ENCODE measurements at places on chromosomes 4 and X.

DNA sequence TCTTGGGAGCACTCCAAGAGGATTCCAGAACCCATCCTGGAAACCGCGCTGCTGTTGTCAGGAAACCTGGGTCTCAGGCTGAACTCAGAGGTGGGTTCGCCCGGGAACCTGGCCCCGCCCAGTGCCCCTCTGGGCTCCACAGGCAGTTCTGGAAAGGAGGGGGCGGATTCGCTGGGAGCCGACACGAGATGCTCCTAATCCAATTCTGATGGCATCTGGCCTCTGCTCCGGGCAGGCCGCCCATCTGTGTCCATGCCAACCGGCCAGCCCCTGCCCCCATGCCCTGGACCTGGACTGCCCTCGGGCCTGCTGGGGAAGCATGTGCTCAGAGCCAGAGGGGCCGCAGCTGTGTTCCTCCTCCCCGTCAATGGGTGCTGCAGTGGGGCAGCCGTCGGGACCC lies 21.0 kb downstream of the ATP2B3 start:
- no peak for DNase-seq

DNA sequence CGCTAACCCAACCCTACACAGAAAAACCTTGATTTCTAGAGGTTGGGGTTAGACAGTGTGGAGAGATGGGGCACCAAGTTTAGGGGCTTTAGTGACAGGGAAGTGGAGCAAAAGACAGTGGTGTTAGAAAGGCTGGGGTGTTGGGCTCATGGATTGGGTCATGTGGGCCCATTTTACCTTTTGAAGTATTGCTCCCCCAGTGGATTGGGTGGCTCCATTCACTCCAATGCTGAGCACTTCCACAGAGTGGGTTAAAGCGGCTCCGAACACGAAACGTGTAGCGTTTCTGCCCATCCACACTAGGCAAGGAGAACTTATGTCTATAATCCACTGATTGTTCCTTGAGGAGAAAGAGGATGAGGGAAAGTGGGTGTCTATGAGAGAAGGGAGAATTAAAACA lies 2.3 kb downstream of the IL2RG start:
- DNase-seq, result no peak

DNA sequence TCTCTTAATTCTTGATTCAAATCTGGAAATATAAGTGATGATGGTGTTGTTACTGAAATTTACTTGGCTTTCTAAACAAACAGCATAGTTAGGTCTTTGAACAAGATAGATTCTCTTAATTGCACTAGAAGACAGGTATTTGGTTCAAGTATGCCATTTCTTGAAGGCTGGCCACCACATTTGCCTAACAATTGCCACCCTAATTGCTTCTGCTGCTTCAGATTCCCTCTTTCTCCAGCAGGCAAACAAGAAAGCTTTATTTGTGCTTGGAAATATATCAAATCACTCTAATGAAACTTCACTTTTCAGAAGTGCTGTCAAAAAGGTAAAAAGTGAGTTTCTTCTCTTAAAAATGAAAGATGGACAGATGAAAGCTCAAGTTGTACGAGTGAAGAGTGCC lies 418.6 kb downstream of the INPP4B start:
- DNase-seq, result no peak

GRCh38 chrX:54280466-54280865 lies 77.4 kb downstream of the WNK3 start:
- DNase-seq, result no peak

GRCh38 chr4:82721819-82722423 lies 76.7 kb downstream of the SCD5 start:
- DNase-seq, result no peak

GRCh38 chrX:50407976-50408375 lies 62.6 kb downstream of the DGKK start:
- DNase-seq, result no peak

DNA sequence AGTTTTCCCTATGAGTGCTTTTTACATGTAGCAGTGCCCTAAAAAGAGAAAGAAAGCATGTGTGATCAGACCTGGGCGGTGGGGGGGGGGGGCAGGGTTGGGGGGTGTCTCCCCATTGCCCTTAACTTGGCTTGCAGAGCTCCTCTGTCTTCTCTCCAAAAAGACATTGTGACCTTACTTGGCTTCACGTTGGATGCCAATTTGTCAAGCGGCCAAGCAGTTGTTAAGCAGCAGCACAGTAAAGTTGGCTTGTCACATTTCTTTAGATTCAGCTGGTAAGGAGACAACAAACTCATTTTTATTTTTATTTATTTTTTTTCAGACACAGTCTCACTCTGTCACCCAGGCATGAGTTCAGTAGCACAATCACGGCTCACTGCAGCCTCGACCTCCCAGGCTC lies 57.3 kb upstream of the ZNF157 start:
- DNase-seq, result no peak

DNA sequence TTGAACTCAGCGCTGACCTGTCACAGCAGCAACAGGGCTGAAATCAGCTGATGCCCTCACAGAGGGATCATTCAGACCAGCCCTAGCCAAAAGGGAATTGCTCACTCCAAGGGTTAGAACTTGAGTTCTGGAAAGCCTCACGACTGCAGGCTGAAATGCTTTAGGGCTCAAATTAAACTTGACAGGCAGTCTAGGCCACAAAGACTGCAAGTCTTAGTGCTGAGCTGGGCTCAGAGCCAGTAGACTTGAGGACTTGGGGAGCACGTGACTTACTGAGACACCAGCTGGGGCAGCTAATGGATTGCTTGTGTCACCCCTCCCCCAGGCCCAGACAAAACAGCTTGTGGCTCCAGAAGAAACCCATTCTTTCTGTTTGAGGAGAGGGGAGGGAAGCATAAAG lies 119.0 kb upstream of the SLC6A14 start:
- no peak for DNase-seq
